ENCODE measurements at places on chromosomes 12 and 14.

GRCh38 chr12:10218021-10218420 is 5.3 kb downstream of the GABARAPL1 start:
- DNase-seq: no peak

GRCh38 chr12:3931776-3932175 is 58.6 kb upstream of the PARP11 start:
- peak; percentile 5 for DNase-seq

DNA sequence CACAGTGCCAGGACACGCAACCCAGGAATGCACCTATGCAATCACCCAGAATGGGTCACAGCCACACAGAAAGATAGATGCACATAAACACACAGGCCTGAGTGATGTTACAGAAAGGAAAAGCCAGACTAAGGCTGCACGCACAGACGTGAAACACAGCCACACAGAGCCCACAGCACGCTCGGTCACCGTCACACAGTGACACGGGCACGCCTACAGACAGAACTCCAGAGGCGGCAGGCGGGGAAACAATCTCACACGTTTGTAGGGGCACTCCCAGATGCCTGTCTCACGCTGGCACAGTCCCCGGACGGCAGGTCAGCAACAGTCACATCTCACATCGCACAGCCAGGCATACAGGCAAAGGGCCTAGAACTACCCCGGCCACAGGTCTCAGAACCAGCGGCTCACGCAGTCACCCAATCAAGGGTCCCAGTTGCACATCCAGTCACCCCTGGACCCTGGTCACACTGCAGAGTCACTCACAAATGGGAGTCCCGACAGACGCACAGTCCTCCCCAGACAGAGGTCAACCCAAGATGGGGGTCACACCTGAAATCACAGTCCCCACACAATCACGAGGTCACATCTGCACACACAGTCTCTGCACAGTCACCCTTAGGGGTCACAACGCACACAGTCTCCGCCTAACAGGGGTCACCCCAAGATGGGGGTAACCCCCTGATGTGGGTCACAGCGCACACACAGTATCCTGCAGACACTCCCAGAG is 790 bp downstream of the SSH1 start:
- peak; percentile 72 for DNase-seq

DNA sequence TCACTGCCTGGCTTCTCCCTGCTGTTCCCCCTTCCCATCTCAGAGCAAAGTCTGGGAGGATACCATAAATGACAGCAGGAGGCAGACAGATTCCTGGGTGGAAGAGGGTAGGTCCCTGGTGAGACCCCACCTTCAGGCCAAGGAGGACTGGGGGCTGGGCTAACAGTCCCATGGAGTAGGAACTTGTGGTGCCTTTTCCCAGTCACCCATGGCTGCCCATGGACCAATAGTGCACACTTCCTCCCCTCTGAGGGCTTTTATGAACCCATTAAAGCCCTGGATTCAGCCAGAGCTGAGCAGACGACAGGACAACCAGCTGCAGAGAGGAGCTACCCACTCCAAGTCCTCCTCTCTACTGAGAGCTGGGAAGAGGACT is 36.6 kb upstream of the OR5AU1 start:
- DNase-seq: no peak

DNA sequence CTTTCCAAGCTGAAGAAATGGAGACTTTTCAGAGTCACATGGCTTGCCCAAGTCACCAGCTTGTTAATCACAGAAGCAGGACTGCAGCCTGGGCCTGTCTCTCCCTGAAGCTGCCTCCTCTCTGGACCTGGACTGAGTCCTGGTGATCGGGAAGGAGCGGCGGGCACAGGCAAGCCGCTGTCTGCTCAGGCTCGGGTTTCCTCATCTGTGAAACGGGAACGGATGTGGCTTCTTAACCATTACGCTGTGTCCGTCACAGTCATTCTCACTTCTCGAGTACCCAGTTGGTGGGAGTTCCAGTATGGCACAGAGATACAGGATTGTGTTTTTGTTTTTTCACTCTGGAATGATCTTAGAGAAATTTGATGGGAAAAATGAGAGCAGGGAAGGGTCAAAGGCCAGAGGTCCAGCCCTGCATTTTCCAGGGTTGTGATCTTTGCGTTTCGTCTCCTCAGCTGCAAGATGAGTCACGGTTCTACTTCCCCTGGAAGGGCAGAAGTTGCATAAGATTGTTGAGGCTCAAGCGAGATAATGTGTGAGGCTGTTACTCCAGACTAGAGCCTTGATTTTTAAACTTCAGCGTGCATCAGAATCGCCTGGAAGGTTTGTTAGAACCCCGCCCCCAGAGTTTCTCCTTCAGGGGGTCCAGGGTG is 7.6 kb upstream of the LRTM2 start:
- peak; percentile 37 for DNase-seq

DNA sequence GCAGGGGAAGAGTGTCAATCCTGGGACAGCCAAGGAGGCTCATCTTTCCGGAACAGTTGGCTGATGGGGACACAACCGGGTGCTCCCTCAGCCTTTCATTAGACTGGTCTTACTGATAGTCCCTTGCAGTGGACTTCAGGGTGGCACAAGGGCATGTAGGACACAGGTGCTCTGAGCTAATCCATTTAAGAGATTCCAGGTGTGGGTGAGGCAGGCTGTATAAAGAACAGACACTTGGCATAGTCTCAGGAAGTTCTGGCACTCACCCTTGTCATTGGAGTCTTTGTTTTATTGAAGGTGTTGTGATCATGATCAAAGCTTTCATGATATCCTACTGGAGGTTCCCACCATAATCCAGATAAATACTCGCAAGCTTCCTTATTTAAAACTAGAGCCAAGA is 341.6 kb downstream of the EMP1 start:
- DNase-seq: no peak

- peak; percentile 7 for DNase-seq
Measured at GRCh38 chr12:107435520-107435919, 250.1 kb upstream of the PWP1 start.

DNA sequence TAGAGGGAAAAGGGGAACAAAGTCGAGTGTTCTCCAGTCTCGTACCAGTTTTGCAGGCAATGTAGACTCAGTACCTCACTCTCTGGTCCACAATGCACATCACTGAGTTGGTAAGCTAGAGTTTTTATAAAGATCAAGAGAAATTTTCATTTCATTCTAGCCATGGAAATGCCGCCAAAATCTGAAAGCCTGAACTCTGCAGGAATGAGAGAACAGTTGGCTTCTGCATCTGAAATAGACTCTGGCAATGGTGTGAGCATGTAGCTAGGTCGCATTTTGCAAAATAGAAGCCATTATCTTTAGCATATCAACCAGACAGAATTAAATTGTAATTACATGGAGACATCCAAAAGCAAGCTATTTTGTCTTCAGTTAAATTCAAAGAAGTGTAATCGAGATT is 381.0 kb downstream of the NOVA1 start:
- DNase-seq: no peak

DNA sequence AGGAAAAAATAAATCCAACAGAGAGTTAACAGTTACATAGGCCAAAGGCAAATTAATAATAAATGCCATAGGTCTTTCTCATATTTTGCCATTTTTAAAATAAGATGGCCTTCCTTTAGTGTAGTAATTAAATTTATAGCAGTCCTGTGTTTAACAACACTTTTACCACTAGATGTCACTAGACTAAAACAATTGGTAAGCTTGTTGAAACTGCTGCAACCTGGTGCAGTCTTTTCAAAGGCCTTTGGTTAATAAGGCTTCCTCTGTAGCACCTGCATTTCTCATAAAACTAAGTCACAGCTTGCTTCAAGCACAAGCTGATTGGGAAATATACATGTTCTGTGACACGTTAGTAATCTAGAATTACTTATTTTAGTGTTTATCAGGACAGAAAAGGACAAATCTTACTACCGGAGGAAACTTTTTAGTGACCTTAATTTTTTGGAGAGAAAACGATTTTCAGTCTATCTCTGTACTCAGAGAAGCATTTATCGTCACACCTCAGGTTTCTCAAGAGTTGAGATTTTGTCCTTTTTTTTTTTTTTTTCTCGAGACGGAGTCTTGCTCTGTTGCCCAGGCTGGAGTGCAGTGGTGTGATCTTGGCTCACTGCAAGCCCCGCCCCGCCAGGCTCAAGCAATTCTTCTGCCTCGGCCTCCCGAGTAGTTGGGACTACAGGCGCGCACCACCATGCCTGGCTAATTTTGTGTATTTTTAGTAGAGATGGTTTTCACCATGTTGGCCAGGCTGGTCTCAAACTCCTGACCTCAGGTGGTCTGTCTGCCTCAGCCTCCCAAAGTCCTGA is 20.0 kb downstream of the BORCS5 start:
- peak; percentile 81 for DNase-seq

- DNase-seq: peak; percentile 98
Measured at GRCh38 chr14:100375266-100375962, 52.3 kb downstream of the SLC25A47 start.

DNA sequence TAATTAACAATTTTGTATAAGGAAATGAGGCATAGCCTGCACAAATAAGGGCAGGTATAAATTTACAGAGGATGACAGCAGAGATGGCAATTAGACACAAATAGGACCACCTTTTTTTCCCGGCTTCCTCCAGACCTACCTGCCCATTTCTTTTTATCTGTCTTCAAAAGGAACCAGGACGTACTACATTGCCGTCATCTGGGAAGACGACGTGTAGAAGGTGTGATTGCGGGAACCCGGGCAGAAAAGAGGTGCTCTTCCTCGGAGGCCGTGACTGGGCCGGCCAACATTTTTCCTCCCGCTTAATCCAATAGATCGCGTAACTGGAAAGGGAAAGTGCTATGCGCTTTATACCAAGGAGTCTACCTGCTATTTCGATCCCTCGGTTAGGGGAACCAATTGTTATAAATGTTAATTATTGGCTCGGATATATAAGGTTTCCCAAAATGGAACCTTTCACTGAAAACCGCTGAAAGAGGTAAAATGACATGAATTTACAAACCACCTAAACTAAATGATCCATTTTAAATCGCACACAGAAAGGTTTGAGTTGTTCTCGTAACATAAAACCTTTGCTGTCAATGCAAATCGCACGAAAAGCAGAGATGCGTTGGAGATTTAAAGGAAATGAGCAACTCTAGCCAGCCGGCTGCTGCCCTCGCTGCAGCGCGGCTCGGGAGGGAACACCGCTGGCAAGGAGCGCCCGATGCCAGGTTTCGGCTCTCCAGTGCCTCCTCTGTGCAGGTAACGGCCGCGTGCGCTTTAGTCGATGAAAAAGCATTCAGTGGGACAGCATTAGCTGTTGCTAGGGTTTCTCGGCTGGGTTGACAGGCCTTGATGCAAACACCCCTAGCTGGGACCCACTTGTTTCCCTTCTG is 2.8 kb upstream of the SIX1 start:
- no peak for DNase-seq

DNA sequence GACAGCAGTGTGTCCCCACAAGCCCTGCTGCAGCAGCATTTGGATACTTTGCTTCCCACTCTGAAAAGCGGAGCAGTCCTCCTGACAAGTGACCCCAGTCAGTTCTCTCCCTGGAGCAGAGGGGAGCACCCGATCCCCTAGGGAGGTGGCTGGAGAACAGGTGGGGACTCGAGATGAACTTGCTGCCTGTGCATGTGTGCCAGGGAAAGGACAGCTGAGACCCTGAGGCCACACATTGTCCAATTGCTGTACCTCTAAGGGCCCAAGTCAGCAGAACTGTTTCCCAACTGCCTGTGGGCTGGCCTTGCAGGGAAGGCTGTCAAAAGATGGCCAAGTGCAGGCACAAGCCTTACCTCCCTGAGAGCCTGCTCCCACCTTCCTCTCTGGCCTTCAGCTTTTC is 55.1 kb downstream of the IFT43 start:
- no peak for DNase-seq

- DNase-seq: peak; percentile 74
Measured at GRCh38 chr12:69738351-69739286, at the start of gene RAB3IP. Gene RAB3IP, plus strand, starts transcription at chr12:69738860. Its CDS starts 16,549 bp downstream, at chr12:69755409.

DNA sequence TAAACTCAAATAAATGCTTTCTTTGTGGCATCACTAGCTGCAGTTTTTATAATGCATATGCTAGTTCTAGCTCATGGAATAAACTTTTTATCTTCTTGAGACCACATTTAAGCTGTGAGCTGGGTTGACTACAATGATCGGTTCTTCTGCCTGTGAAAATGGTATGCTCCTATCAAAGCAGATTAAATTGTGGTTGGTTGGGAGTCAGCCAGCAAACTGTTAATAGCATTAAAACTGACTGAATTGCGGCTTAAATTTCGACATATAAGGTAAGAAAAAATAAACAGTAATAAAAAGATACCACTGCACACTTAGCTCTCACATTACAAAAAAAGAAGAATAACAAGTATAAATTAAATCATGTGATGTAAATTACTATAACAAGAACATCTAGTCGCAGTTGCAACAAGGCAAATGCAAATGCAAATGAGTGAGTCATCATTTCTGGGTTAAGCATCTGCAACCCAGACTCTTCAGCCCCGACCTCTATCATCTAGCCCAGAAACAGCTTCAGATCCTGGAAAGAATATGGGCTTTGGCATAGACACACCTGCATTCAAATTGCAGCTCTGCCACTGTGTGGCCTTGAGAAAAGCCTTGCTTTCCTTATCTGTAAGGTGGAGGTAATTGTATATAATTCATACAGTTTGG is 19.8 kb upstream of the DHRS7 start:
- DNase-seq: peak; percentile 10

GRCh38 chr12:107411792-107412535 is 273.6 kb upstream of the PWP1 start:
- DNase-seq: peak; percentile 81

DNA sequence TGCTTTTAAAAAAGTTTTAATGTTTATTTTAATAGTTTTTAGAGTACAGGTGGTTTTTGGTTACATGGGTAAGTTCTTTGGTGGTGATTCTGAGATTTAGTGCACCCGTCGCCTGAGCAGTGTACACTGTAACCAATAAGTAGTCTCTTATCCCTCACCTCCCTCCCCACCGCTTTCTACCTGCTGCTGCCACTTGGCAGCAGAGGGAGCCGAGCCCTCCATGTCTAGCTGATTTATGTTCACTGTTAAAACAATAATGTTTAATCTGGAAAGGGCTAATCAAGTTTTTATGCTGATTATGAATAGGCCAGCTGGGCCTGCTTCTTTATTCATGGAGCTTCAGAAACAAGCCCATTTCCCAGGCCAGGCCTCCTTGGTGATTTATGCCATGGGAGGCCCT is 73.1 kb downstream of the ADCK1 start:
- no peak for DNase-seq

GRCh38 chr14:101072531-101072930 is 169.0 kb upstream of the RTL1 start:
- DNase-seq: no peak

- DNase-seq: no peak
Measured at GRCh38 chr12:74066476-74066875, 471.2 kb upstream of the ATXN7L3B start.

GRCh38 chr12:130429656-130430505 is 92.2 kb downstream of the PIWIL1 start:
- no peak for DNase-seq

DNA sequence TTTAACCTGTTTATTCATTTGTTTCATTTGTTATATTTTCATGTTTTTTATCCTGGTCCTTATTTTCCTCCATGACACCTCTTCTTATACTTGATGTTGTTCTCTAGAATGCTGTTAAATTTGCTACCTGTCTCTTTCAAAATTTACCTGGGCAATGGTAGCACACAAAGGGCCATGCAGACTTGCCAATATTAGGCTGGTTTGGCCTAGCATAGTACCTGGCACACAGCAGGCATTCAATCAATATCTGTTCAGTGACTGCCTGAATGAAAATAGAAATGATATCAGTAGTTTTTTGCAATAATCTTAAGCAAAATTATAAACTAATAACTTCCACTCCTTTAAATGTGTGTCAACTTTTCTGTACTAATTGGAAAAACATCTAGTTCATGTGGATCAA is 325.1 kb downstream of the APAF1 start:
- DNase-seq: no peak

Data from fibroblast of upper back skin (primary cell).